ENCODE measurements at places on chromosomes 3 and 15.

DNA sequence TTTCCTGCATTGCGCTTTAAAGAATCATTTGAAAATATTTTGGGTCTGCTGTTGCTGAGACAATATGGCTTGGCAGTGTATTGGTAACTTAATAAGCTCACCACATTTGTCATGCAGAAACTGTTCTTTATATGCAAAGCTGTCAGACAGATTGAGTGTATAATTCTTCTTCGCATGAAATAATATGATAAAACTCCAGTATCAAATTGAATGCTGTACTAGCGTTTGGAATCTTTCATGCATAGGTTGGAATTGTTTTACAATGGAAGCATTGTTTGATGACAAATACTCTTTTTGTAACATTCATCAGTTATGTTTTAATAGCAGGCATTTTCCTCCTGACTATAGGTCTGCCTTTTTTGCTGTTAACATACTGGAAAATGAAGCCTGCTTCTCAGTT, 53.8 kb downstream of the RBMS3 start:
- no peak for DNase-seq

GRCh38 chr15:66461917-66462316, 35.6 kb downstream of the SNAPC5 start:
- no peak for DNase-seq

- peak; percentile 71 for DNase-seq
Observed at GRCh38 chr3:100068826-100069225, 45.5 kb downstream of the FILIP1L start.

DNA sequence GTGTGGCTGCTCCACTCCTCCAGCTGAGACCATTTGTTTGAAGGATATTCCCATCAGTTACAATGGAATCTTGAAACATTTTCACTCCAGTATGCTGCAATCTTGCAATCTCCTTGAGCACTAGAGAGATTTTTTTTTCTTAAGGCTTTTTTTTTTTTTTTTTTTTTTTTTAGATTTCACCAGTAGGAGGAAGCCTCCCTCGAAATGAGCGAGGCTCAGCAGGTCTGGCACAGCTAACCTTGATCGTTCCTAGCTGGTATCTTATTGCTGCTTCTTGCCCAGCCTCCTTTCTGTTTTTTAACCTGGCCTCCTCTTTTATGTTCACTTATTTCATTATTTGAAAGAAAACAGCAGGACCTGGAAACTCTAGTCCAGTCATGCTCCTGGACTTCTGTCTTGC, 48.1 kb downstream of the RAP2B start:
- no peak for DNase-seq

DNA sequence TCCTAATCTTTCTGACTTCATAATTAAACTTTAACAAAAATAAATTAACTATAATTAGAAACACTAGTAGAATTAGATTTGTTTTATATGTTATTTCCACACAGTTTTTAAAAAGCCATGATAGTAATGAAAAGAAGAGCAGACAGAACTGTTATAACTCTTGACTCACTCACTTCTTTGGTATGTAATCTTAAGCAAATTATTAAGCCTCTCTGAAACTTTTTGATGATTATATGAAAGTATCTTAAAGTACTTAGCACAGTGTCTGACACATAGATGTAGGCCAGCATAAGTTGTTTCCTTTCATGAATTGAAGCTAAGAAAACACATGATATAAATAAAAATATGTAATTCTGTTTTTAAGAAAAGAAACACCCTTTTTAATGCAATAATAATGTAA, 123.6 kb upstream of the MLF1 start:
- no peak for DNase-seq

DNA sequence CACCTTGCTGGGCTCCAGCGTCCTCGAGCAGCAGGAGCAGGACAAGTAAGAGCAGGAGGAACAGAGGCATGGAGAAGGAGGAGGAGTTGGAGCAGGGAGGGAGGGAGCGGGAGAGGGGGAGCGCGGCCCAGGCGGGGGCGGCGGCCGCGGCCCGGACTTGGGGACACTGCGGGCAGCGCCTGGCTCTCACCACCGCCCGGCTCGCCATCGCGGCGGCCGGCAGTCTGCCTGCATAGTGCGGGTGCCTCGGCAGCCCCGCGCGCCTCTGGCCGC, 440 bp downstream of the DCBLD2 start:
- peak; percentile 73 for DNase-seq

DNA sequence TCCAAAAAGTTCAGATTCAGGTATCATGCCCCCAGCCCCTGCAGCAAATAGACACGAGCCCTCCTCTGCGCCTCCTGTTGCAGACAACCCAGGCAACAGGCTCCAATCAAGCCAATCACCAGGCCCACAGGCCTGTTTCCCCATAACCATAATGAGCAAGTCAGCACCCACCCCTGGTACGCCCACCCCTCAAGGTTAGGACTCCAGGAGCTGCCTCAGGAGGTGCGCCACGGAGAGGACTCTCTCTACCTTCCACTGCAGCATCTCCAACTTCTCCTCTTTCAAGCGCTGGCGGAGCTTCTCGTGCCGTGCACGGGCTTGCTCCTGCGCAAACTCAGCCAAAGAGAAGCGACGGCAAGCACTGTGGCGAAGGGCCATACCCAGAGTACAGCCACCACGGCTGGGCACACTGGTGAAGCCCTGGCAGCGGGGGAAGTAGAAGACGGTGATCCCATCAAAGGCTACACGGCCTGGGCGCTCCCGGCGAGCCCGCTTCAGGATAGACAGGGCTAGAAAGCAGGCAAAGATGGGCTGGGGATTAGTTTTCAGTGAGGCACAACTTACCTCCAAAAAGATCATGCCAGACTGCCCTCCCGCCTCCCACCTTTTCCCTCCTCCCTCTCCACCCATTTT, 8.5 kb downstream of the CSRNP1 start:
- DNase-seq: no peak

DNA sequence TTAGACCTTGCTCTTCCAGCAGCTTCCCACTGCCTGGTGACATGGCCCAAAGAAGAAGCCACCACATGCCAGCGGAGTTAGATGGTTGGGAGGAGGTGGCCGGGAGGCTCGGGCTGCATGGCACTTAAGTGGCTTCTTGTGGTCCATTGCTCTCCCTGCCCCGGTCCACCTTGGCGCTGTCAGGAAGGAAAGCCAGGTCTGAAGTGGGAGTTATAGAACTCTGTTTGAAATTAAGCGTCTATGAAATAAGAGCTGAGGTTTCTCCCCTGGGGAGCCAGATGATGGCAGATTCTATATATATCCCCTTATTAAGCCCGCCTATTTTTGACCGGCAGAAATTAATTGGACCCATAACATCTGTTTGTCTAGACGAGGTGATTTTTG, 61.2 kb downstream of the ITGA11 start:
- DNase-seq: no peak

DNA sequence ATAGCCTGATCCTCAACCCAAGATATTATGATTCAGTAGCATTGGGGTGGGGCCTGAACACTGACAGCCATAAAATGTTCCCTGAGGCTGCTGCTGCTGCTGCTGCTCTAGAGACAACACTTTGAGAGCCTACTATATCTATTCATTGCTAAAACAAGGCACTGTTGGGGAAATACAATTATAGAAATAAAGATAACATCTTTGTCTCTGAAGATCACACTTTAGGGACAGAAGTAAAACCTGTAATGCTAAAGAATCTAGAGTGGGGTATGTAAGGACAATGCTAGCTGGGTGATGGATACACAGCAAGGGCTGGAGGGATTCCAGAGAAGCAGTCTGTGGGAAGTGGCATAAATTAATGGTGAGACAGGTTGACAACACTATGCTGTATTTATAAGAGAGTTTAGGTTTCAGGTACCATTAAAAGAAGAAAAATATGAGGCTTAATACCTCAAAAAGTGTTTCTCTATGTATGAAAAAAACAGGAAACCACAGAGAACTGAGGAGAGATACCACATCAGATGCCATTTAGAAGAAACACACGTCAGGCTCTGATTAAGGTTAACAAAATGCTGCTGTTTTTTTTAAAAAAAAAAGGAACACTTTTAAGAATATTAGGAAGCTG, 115.9 kb downstream of the CBLB start:
- peak; percentile 6 for DNase-seq

DNA sequence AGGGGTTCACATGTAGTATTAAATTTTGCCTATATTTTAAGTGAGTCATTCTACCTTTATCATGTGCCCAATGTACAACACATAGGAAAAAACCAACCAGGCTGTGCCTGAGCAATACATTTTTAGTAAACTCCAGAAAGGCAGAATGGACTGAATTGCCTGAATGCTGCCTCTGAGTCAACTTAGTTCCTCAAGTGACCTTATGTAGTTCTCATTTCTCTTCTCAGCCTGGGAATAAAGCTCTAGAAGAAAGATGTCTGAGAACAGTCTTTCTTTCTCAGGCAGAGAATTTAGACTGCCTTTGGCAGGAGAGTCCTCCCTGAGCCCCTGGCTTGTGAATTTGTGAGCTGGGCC, 13.0 kb downstream of the ST3GAL6 start:
- DNase-seq: no peak

GRCh38 chr3:170205302-170205701, 16.9 kb upstream of the PRKCI start:
- DNase-seq: no peak

DNA sequence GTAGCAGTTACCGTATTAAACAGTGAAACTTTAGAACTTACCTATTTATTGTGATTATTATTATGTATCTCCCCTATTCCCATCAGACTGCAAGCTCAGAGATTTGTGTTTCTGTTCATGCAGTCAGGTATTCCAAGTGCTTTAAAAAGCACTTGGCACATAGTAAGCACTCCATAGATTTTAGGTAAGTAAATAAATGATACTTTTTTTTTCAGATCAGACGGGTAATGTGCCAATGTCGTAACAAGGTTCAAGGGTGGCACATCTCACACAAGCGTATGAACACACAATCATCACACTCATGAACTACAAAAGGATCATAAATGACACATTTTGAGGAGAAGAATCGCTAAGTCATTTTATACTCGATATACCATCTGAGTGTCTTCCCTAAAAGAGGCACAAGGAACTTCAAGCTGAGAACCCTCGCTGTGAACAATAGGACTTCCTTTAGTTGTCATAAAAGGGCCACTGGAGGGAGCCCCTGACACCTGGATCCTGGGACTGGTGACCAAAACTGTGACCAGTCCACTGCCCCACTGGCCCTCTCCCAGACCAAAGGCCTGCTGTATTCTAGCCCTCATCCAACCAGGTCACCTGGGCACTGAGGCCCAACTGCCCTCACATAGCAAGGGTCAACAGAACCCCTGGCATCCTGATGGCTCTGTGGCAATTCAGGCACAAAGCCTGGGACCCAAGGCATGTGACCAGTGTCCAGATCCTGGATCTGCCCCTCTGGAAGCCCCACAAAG, 32.1 kb downstream of the KIF9 start:
- peak; percentile 65 for DNase-seq

DNA sequence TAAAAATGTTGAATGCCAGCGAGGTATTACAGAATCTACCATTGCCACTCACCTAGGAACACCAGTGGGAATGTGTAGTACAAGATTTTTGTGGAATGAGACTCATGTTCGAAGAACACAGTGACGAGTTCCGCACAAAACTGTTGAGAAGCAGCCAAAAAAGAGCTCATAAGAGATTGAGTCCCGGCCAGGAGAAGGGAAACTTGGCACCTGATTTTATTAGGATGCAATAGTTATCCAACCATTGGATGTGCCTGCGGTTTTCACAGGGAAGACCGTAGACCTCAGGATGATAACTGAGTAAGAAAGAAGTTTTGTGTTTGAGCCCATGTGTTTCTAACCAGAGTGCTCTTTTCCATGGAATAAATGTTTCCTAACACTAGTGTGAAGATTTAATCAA, 88.9 kb downstream of the PTPRG start:
- no peak for DNase-seq

DNA sequence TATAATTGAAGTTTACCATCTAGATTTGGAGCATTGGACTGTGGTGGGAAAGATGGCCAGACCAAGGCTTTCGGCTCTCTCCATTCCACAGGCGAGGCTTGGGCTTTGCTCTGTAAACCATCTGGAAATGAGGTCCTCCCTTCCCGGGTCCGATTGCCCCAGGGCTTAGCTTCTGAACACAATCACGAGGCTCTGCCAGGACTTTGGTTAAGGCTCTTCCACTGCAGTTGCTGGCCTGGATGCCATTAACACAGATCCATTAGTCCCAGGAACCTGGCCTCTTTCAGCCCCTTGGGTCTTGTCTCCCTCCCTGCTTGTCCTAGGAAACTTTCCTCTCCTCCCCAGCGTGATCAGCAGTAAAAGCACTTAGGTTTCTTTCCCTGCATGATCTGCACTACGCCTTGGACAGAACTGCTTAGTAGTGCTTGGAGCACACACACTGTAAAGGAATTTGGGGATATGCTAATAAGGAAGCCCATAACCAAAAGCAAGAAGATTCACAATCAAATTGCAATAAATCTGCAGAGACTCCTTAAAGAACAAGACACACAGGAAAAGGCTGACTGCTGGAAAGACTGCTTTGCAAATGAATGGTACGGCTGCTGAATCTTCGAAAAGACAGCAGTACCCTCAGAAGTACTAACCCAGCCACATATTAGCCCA, 154.3 kb downstream of the ECT2 start:
- peak; percentile 80 for DNase-seq

DNA sequence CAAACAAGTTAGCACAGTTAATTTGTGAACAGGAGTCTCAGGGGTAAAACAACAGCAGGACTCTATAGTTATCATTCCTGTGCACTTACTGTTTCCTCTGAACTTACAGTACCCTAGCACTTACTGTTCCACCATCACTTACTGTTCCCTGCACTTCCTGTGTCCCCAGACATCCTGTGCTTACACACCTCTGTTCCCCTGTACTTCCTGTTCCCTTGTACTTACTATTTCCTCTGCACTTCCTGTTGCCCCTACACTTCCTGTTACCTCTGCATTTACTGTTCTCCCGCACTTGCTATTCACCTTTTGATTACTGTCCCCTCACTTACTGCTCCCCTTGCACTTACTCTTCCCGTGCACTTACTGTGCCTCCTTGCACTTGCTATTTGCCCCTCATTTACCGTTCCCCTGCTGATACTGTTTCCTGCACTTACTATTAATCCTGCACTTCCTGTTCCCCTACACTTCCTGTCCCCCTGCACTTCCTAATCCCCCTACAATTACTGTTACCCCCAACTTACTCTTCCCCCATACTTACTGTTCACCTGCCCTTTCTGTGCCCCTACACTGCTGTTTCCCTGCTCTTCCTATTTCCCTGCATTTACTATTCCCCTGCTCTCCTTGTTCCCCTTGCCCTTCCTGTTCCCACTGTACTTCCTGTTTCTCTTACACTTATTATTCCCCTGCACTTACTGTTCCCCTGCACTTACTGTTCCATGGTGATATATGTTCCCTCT, 30.3 kb downstream of the TPRA1 start:
- no peak for DNase-seq

DNA sequence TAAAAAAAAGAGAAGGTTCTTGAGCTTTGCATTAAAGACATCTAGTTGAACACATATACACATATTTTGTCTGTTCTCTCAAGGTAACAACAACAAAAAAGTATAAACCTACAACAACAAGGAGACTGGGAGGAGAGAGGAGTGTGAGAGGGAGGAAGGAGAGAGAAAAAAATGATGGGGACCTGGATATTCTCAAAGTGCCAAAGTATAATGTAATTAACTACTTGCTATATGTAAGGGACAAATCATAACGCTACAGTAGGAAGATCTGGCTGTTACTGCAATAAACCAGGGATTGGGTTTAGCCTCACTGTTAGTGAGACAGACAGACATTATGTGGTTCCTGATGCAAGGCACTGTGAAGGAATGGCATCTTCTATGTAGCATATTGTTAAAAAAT, 14.2 kb upstream of the GABRR3 start:
- no peak for DNase-seq

Data from ELF-1 (cell line).